Esophagus squamous epithelium (tissue), 5 donors: ENCODE measurements at places on chromosomes 7 and 10.

GRCh38 chr7:139853506-139854123, 24.6 kb downstream of the TBXAS1 start:
- no peak for DNase-seq

DNA sequence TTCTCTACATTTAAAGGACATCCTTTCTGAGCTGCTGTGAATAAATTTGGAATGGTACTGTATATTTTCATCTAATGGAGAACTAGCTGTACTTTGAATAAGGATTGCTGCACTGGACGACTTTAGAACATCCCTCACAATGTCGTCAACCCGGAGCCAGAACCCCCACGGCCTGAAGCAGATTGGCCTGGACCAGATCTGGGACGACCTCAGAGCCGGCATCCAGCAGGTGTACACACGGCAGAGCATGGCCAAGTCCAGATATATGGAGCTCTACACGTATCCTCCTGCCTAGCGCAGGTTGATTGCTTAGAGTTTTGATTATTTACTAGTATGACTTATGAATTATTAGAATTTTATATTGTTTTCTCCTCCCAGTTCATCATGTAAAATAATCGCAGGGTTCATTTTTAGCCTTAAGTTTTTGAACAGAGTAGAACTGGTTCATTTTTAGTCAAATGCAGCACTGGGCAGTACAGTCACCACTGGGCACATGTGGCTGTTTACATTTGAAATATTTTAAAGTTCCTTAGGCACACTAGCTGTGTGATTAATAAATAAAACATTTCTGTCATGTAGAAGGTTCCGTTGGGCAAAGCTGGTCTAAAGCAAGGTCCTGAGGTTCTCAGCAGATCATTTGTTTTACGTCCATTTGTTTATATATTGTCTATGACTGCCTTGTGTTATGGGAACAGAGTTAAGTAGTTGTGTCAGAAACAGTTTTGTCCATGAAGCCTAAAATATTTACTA, 31.5 kb downstream of the CUL1 start:
- DNase-seq, result no peak

DNA sequence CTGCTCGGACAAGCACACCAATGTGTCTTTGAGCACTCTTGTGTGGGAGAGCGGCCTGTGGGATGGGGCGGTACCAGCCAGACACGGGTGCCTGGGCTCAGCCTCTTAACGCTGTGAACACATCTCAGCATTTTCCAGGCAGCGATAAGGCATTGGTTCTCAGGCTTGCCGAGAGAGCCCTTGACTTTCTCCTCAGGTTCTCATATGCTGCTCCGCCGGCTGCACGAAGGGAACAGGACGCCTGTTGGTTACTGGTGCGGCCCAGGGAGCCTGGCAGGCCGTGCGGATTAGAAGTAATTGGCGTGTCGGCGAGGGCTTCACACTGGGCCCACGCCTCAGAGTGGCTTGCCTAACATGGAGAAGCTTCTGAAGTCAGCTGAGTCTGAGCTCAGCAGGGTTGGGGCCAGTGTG, 456.7 kb upstream of the FOXK1 start:
- no peak for DNase-seq

DNA sequence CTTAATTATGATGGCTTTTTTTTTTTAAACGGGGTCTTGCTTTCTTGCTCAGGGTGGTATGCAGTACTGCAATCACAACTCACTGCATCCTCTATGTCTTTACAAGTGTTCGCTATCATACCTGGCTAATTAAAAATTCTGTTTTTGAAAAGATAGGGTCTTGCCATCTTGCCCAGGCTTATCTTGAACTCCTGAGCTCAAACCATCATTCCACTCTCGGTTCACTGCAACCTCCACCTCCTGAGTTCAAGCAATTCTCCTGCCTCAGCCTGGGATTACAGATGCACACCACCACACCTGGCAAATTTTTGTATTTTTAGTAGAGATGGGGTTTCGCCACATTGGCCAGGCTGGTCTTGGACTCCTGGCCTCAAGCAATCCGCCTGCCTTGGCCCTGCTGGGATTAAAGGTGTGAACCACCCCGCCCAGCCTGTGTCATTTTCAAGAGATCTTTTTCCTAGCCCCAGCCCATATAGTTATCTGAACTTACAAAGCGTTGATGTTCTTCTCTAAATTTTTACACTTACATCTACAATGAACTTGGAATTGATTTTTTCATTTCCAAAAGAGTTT, 6.0 kb downstream of the HNRNPF start:
- DNase-seq, result no peak

DNA sequence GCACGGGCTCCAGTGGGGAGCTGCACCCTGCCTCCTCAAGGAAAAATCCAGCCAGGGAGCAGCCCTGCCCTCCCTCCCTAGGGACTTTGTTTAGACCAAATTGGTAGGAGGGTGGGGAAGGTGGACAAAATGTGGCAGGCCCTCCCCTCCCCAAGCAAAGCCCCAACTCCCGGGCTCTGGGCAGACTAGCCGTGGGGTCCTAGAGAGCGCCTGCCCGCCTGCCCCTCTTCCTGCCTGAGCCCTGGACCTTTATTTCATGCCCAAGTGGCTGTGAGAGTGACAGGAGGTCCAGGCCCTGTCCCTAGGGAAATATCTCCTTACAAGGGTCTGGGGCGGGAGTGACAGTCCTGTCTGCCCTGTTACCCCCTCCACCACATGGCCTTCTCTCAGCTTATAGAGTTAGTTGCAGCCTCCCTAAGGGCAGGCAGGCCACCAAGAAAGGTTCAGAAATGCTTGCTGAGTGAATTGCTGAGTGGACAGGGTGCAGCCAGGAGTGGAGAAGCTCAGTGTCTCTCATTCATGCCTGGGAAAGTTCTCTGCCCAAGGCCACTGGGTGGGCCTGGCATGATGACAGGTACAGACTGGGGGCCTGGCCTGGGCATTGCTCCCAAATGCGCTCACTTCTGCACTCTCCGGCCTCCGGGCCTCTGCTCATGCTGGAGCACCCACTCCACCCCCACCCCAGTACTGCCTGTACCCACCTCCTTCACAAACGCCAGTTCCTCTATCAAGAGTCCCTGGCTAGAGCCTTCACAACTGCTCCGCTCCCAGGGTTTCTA, 25.2 kb downstream of the DNAJB12 start:
- DNase-seq, result no peak

- DNase-seq, result no peak
Observed at GRCh38 chr10:28125701-28126100, 126.8 kb upstream of the ODAD2 start.

GRCh38 chr7:100575746-100576383, 2.2 kb upstream of the SAP25 start:
- DNase-seq, result no peak

GRCh38 chr10:124492266-124492665, 30.6 kb downstream of the LHPP start:
- no peak for DNase-seq

- DNase-seq, result no peak
Observed at GRCh38 chr7:45597286-45597984, 23.3 kb downstream of the ADCY1 start.

DNA sequence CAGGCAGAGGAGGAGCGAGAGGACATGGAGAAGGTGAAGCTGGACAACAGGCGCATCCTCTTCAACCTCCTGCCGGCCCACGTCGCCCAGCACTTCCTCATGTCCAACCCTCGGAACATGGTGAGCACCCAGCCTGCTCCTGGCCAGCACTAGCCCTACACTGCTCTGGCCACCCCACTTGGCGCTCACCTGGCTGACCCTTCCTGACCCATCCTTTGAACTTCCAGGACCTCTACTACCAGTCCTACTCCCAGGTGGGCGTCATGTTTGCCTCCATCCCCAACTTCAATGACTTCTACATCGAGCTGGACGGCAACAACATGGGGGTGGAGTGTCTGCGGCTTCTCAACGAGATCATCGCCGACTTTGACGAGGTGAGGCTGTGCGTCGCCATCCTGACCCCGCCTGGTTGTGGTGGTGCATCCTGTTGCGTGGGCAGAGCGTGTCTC, 129.2 kb downstream of the ADCY1 start:
- no peak for DNase-seq

DNA sequence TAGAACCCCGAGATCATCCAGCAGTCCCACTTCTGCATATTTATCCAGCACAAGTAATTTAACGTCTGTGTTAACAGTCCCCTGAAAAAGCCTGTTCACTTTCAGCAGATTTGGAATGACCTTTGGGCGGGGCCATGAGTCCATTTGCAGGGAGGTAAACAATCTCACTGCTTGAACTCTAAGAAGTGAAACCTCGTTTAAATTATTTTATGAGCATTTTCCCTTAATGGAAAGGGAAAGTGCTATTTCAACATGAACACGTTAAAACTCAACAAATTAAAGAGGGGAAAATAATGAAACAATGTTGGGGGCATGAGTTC, 282.8 kb downstream of the GATA3 start:
- DNase-seq, result no peak

DNA sequence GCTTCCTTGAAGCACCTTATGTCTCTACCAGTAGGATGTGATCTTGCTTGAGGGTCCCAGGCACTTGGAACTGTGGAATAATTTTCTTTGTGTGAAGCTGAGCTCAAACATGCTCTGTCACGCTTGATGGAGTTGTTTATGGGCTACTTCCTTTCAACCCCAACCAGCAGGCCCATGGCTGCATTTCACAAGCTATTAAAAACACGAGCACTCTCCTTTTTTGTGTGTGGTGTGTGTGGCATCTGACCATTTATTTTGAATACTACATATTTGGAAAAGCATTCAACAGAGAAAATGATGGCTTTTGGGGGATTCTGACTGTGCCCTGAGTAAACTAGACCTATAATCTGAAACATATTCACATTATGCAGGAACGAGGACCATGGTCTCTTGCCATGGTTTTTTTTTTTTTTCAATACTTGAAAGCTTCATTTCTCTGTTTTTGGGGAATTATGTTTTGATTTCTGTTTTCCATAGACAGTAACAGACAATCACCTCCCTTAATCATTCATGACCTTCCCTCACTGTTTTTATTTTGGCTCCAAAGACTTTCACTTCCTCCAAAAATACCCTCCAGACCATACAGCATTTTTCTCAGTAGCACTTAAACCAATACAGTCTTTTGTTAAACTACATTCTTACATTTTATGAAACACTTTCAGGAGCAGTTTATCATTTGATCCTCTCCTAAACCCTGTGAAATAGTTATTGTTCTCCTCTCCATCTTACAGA, 233.6 kb upstream of the BMPER start:
- no peak for DNase-seq

DNA sequence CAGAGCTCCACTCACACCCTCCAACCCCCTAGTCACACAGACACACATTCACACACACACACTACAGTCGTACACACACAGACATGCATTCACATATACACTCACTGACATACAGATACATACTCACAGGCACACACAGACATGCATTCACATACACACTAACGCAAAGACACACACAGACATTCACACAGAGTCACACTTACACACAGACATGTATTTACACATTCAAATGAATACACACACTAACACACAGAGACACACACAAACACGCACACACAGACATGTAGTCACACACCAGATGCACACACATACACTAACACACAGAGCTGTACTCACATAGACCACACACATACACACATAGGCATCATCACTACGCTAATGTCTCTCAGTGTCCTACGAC, 58.0 kb upstream of the MYL10 start:
- no peak for DNase-seq

DNA sequence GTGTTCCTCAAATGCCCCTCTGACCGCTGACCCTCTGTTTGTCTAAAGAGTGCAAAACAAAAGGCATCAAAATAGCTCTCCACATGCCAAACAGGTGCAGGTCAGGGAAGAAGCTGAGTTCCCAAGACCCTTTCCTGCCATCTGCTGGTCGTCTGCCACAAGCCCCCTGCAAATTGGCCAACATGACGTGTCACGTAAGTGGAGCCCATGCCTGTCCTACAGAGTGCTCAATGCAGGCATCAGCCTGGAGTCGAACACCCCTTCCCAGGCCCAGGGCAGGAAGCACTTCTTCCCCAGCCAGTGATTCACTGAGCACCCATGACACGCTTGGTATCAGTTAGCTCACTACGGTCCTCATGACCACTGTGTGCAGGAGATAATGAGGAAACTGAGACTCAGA, 14.1 kb downstream of the TMEM72 start:
- DNase-seq, result no peak

GRCh38 chr10:58291538-58292174, 22.7 kb downstream of the CISD1 start:
- DNase-seq, result no peak

GRCh38 chr7:31975546-31975945, 94.7 kb downstream of the PDE1C start:
- no peak for DNase-seq

GRCh38 chr7:114413761-114414155, 857 bp upstream of the FOXP2 start:
- no peak for DNase-seq

GRCh38 chr10:44295644-44296241, 89.2 kb downstream of the CXCL12 start:
- no peak for DNase-seq

GRCh38 chr10:133439517-133440461, 14.0 kb upstream of the SCART1 start:
- no peak for DNase-seq

DNA sequence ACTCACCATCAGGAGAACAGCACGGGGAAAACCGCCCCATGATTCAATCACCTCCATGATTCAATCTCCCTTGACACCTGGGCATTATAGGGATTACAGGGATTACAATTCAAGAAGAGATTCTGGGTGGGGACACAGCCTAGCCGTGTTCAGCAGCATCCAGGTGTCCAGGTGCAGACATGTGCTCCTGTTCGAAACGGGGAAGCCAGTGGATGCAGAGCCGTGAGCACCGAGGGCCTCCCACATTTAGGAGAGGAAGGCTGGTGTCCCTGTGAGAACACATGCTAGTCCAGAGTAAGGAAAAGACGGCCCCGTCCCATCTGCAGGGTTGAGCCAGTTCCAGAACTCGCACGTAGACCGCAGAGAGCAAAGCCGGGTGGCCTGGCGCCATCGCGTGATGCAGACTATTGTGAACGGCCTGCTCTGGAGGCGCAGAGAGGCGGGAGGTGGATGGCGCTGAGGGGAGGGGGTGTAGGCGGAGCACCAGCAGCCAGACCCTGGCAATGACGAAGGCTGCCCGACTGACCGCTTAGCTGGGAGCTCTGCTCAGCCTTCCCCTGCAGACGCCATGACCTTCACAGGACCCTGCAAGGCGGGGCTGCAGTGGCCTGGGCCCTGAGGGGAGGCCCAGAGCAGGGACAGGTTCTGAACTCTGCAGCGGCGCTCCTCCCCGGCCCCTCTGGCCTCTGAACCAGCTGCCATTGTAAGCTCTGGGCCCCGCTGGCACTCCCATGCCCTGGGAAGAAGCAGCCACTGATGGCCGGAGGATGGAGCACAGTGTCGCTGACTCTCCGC, 141.6 kb upstream of the TCERG1L start:
- no peak for DNase-seq

GRCh38 chr7:140592964-140593671, 47.5 kb downstream of the DENND2A start:
- no peak for DNase-seq

DNA sequence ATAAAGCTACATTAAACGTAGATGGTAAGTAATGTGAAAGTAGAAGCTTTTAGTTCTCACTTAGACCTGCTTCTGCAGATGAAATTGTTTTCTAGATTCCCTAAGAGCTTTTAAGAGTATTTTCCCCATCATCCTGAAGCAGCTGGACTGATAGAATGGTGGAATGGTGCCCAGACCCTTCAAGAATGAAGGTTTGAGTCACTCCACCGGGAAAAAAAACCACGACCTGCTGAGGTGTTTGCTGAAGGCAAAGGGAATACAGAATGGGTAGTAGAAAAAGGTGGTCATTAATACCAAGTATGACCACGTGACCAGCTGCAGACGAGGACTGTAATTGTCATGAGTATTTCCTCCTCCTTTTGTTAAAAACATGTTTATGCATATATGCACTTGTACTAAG, 79.2 kb upstream of the PTPRZ1 start:
- no peak for DNase-seq
